ENCODE measurements at places on chromosomes 16 and 17.

GRCh38 chr16:55370762-55371482 is 46.9 kb downstream of the IRX6 start:
- peak; percentile 3 for DNase-seq

- DNase-seq: no peak
These were observed 55.2 kb downstream of the CMIP start for GRCh38 chr16:81499576-81500380.

DNA sequence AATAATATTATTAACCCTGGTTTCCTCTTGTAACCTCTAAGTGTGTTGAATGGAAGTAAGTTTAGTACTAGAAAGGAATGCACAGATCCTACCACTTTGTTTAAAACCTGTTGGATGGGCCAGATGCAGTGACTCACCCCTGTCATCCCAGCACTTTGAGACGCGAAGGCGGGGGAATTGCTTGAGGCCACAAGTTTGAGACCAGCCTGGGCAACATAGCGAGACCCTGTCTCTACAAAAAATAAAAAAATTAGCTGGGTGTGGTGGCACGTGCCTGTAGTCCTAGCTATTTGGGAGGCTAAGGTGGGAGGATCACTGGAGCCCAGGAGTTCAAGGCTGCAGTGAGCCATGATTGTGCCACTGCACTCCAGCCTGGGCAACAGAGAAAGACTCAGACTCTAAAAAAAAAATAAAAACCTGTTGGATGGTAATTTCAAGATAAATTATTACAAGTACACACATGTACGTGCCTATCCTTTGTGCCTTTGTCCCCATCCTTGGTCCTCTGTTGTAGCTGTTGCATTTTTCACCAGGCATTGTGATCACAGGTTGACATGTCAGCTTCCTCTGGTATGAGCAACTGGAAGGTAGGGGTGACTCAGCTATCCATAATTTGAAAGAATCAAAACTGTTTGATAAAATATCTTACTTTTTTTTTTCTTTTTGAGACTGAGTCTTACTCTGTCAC is 30.7 kb upstream of the METTL9 start:
- DNase-seq: no peak

DNA sequence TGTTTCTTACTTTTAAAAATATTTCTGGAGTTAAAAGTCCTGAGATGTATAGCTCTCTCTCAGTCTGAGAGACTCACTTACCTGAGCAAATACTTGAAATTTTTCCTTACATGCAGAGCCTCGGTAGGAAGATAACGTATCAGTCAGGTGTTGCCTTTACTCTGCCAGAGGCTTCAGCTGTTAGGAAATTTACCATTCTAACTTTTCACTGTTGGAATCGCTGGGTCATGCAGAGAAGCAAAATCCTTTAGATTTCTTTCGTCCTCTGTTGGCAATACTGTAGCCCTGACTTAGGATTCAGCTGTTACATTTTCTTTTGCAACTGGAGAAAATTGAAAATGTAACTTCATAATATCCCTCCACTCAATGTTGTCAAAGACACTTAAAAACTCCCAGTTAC is 20.0 kb upstream of the KCNJ16 start:
- DNase-seq: no peak

DNA sequence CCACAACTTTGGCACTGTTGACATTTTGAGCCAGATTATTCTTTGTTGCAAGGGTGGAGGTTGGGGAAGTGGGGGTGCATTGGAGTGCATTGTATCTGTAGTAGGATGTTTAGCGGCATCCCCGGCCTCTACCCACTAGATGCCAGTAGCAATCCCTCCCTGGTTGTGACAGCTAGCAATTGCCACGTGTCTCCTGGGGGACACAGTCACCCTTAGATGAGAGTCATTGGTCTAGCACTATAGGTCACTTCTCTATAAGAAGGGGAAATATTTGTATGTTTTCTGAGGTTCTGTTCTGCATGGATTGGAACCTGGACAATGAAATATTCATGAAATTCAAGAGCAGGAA is 32.4 kb downstream of the MSI2 start:
- DNase-seq: no peak

DNA sequence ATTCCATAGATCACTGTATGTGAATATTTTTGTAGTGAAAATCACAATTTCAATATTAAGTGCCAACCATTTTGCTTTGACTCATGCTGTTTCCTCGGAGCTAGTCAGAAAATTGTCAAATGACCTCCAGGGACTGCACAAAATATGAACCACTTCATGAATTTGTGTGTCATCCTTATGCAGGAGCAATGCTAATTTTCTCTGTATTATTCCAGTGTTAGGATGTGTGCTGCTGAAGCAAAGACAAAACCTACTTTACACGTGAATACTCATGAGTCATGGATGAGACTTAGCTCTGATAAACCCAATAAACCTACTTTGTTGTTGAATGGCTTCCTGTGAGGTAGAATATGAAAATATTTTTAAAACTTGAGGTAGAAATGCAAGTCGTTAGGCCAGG is 65.2 kb downstream of the SHCBP1 start:
- no peak for DNase-seq

DNA sequence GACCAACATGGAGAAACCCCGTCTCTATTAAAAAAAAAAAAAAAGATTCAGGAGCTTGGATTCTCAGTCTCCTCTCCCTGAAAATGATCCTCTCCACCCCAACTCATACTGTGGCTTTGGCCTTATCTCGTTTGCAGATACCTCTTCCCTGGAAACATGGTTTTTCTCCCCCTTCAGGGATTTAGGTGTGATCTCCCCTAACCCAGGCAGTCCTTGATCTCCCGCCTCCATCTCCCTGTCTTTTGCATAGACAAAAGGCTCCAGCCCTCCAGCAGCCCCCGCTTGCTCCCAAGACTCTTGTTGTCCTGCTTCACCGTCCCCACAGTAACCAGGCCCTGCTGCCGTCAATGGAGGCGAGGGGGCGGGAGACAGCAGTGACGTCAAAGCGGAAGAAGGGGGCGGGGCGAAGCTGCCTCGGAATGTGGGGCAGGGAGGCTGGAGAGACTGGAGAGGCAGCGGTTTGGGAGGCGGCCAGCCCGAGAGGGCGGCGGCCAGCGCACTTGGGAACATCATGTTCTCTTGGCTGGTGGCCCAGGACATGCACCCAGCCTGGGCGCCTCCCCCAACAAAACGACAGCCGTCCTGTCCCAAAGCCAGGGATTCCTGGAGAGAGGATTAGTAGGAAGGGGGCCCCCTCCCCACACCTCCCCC is 1.9 kb upstream of the PER1 start:
- peak; percentile 89 for DNase-seq

GRCh38 chr17:77531641-77532040 is 390.9 kb downstream of the SEC14L1 start:
- DNase-seq: no peak

- no peak for DNase-seq
These were observed 1.8 kb upstream of the MT2A start for GRCh38 chr16:56606476-56607108.

- DNase-seq: peak; percentile 50
These were observed 45.9 kb downstream of the SLC6A2 start for GRCh38 chr16:55701442-55702319.

GRCh38 chr17:48751172-48751571 is 22.6 kb upstream of the HOXB13 start:
- DNase-seq: no peak

DNA sequence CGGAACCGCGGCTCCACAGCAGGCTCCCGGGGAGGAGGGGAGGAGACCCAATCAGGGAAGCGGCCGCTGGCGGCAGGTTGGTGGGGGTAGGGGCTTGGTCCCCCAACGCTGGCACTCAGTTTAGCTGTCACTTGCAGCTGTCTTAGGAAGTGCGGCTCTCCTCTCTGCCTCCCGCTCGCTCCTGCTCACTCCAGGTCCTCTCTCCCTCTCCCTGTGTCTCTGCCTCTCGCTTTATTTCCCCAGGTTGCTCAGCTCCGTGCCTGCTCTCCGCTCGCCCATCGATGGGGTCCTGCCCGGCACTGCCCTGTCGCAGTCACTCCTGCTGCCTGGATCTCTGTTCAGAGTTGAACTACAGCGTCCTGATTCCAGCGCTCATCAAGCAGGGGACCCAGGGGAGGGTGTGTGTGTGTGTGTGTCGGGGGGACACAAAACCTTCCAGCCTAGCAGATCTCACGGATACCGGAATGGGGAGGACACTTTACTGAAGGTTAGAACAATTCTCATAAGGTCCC is 145.6 kb downstream of the ENGASE start:
- no peak for DNase-seq

GRCh38 chr17:39576187-39576586 is 31.5 kb downstream of the NEUROD2 start:
- DNase-seq: no peak

- DNase-seq: no peak
These were observed 140.3 kb downstream of the PRKCB start for GRCh38 chr16:23976091-23976490.

- no peak for DNase-seq
These were observed 57.9 kb upstream of the C17orf78 start for GRCh38 chr17:37317867-37318266.

DNA sequence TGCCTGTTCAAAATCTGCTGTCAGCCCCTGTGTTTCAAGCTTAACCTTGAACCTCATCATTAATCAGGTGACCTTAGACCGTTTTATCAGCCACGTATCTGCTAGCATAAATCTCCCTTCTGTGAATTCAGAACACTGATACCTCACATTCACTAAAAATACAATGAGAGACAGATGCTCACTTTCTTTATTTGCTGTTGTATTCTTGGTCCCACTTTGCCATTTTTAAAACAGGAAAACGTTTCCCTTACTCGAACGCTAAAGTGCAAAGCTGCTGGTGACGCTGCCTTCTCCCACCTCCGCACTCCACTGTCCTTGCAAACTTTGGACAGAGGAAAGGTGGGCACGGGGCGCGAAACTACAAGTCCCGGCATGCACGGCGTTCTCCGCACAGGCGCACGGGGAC is 220 bp upstream of the ARHGAP44 start:
- no peak for DNase-seq

GRCh38 chr17:6831661-6832263 is at the start of gene TEKT1:
TSS of gene TEKT1 (minus strand) at chr17:6831729. CDS start at chr17:6830376, 1,353 bp downstream.
- DNase-seq: peak; percentile 69

GRCh38 chr16:29836623-29837022 is 16.4 kb downstream of the MVP start:
- DNase-seq: no peak

DNA sequence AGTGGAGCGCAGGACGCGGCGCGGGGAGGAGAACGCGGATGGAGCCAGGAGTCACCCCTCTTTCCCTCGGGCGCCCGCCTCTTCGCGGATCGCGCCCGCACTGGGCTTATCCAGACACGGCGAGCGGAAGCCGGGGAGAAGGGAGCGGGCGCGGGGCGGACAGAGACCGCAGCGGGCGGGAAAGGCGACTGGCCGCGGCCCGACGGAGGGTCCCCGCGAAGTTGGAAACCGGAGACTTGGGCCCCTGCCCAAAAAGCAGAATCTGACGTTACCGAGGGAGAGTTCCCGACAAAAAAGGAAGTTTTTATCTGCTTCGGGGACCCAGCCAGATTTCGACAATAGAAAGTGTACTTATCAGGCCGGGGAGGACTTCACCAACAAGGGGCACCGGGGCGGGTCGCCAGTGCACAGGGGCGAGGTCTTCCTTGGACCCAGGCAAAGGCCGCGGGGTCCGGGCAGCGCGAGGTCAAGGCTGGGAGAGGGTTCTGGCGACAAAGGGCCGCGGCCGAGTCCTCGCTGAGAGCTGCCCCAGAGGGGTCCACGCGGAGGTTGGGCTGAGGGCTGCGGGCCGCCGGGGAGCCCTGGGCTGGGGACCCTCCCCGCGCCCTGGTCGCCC is 519 bp downstream of the ST6GALNAC2 start:
- DNase-seq: no peak

DNA sequence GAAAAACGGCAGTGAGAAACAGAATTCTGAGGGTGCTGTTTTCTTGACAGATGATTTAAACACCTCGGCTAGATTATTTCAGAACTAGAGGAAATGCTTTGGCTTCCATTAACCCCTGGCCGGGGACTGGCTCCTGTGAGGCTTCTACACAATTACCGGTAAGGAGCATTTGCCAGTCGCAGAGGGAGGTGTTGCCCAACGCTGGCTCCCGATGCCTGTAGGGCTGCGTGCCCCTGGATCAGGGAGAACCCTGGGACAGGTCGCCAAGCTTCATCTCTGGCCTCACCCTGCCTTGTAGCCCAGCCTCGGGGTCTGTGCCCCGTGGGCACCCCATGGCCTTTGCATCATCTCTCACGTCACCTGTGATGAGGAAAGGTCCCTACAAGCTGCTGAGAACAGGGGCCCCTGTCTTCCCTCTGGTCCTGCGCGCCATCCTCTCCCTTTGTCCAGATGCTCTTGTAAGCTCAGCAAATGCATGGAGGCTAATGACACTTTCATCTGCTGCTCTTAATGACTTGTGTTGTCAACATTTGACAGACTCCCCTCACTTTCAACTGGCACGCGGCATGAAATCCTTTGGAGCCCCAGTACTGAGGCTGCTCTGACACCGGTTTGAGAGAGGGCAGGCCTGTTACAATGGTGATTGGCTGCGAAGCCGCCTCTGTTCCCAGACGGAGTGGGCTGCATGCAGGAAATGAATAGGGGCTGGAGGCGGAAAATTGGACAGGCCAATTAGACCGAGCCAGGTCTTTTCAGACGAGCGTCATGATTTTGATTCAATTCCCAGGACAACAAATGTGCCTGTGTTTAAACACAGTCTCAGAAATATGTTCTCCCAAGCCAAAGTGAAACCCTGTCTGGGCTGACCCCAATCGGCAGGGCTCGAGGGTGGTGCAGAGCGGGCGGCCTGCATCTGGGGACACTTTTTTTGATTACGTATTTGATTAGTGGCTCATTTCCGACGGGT is 85.5 kb upstream of the DOC2B start:
- DNase-seq: no peak

DNA sequence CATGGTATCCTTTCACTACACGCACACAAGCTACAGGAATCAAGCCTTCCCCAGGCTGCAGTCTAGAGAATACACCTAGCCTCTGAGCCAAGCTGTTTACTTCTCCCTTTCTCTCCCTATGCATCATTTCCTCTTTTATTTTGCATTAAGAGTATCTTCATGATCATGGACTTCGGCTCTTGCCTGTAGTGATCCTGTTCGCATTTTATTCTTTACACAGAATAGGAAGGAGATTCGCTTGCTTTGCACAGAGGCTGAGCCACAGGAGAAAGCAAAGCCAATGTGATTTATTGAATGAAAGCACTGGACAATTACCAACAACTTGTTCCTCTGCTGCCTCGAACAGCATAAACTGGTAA is 172.7 kb downstream of the ANKFN1 start:
- DNase-seq: no peak

- peak; percentile 71 for DNase-seq
These were observed 7.7 kb downstream of the MED9 start for GRCh38 chr17:17484451-17484899.
